Activated CD8-positive, alpha-beta memory T cell treated with anti-CD3 and anti-CD28 coated beads, Interleukin-2, amount 10 ng/mL, durations not matched to agents 7 days and 5 days (primary cell): ENCODE measurements at places on chromosomes 12 and 14. TPM values are rescaled to one million over a fixed set of nuclear protein-coding genes. Genes with fewer than 3 reads are reported as not detected.

DNA sequence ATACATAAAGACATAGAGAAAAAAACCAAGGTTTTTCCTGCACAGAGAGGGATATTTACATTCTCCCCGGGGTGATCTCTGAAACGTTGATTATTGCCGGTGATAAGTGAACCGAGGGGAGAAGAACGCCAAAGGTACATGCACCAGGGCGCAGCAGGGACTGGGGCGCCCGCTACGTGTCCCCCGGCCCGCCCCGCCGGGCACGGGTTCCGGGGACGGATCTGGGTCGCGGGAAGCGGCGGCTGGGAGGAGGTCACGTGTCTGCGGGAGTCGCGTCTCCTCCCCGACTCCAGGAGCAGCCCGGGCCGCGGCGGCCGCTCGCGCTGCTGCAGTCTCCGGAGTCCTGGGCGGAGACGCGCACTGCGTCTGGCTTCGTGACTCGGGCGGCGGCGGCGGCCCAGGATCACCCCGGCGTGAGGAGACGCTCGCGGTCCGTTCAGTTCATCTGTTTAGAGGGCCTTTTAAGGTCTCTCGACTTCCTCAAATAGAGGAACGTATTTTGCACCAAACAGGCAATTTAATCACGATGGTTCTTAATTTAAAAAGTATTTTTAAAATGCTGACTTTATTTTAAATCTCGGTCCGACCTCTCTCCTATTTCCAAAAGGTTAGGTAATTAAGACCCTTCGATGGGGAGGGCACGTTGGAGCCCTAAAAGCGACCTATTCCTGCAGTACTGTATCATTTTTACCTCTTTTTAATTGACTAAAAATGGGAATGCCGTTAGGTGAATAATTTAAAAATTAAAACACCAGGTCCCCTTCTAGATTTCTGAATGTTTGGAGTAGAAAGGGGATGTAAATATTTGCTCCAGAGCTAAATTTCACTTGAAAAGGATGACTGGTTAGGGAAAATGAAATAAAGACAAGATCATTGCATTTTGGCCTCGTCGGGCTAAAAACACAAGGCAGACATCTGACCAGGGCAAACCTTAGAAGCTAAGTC, 1.8 kb upstream of the BHLHE41 start:
- DNase-seq: no peak

DNA sequence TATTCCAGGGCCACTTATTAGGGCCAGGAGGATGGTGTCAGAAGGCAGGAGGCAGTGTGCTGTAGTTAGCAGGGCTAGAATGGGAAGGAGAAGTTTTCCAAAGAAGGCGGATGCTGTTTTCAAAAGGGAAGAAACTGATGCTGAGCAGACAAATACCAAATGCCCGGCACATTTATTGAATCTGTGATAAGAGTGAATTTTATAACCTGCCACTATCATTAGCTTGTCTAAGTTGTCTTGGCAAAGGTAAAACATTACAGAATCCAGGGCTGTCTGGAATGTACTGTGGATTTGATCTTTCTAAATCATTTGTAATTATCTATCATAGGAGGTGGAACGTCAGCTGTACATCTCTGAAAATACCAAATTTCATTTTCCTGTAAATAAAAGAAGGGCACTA, 40.8 kb downstream of the NDUFA12 start:
- DNase-seq: no peak

P2RX2 gene
- total RNA-seq: not detected

CCDC184 gene
- total RNA-seq: 0.63 TPM

DNA sequence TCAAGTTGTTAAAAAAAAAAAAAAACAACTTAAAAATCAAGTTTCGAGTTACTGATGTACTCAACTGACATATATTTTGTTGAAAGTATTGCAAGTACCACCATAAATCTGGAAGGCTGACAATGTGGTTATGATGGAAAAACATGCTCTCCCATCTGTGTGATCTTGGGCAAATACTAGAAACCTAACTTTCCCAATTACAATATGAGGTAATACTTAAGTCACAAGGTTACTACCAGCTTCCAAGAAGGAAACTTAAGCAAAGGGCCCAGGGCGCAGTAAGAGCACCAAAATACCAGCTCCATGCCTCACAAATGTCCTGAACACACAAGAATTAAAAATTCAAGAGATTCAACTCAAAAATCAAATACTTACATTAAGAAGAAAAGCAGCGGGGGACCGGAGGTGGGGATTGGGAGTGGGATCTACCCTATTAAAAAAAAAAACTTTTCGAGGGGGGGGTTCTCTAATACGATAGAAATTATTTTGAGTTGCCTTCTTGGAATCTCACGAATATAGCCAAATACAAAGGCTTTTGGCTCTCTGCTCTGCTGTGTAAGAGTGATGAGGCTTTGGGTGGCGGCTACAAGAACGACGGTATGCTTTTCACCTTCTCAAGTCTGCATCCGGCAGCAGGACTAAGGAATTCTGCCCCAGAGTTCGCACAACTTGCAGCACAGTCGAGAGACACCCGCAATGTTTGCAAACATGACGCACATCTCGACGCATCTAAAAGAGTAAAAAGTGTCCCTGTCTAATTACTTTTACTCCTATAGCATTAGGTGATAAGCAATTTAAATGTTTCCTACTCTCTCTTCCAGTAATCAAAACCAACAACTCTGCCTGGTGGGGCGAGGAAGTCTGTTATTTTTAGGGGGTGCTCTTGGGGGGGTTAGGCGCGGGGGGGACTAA, 1.1 kb downstream of the SAV1 start:
- DNase-seq: no peak

GRCh38 chr12:107523775-107524535, 161.6 kb upstream of the PWP1 start:
- no peak for DNase-seq

DNA sequence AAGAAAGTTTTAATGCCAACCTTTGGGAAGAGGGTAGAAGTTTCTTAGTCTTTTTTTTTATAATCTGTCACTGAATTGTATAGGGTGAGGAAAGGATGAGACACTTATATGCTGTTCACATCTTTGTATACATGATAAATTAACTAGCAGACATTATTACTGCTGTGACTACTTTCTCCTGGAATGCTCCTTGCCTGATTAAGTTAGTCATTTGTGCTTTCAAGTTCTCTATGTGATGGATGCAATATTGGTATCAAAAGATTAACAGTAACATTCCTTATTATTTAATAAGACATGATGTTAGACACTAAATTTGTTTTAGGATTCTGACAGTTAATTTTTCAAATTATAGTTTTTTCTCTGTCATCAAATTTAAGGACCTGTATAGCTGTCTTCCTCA, 223.4 kb upstream of the GARIN2 start:
- no peak for DNase-seq

- peak; percentile 47 for DNase-seq
Measured at GRCh38 chr14:81062816-81063215, 107.4 kb downstream of the TSHR start.
